Activated T-cell treated with anti-CD3 and anti-CD28 coated beads for 48 hours (primary cell): ENCODE measurements at places on chromosomes 13 and 19.

GRCh38 chr13:51440381-51440780 lies 12.5 kb downstream of the INTS6 start:
- no peak for DNase-seq

- no peak for DNase-seq
Measured at GRCh38 chr19:19480688-19481087, 34.7 kb downstream of the TSSK6 start.

GRCh38 chr13:69585656-69586055 lies 522.0 kb upstream of the ATXN8OS start:
- no peak for DNase-seq

- DNase-seq, result no peak
Measured at GRCh38 chr13:104382951-104383350, 1316.7 kb upstream of the SLC10A2 start.

DNA sequence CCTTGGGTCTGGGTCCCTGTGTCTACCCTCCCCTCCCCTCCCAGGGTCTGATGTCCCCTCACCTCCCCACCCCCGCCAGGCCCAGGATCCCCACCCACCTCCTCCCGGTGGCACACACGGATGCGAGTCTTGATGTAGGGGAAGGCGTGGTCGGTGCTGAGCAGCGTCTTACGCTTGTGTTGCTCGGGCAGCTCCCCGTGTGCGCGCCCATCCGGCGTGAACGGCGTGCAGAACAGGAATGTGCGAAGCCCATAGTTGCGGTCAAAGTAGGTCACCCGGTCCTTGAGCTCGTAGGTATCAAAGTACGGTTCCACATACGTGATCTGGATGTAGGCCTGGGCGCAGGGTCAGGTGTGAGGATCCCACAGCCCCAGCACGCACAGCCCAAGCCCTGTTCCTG lies 4.4 kb upstream of the KANK2 start:
- DNase-seq, result no peak

GRCh38 chr13:58592052-58592451 lies 960.5 kb downstream of the PCDH17 start:
- no peak for DNase-seq

GRCh38 chr13:40390401-40390916 lies 276.0 kb downstream of the FOXO1 start:
- DNase-seq, result no peak

DNA sequence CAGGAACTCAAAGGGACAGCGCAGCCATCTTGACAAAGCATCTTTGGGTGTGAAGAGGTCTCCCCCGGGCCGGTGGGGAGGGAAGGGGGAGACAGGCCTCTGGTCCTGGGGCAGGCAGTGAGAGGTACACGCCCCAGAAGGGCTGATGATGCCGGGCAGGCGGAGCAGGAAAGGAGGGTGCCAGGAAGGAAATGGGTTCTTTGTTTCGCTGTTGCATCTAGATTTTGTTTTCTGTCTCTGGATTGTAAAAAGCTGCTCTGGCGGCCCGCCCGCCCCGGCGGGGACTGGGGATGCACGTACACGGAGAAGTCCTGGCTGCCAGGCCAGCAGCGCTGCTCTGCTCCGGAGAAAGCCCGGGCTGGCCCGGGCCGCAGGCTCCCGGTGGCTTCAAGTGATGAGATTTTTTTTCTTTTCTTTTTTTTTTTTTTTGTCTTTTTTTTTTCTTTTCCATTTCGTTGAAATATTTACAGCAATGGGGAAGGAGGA lies 13.2 kb upstream of the ASF1B start:
- peak; percentile 25 for DNase-seq

DNA sequence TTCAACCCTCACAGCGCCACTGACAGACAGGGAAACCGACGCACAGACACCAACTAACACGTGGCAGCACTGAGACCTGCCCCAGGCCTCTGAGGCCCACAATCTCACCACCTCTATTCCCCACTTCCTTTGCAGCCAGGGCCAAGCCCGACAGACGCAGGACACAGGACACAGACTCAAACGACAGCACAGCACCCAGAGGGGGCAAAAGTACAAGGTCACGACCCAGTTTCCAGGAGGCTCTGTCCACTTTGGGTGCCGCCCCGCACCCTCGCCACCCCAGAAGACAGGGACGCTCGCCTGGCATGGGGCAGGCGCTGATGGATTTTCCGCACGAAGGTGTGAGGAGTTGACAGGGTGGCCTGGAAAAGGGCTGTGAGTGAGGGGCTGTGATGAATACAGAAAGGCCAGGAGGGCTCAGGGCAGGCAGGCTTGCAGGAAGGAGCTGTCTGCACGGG lies 48.8 kb downstream of the MLLT1 start:
- DNase-seq, result no peak

GRCh38 chr13:75492389-75492788 lies 10.4 kb upstream of the TBC1D4 start:
- DNase-seq, result no peak

DNA sequence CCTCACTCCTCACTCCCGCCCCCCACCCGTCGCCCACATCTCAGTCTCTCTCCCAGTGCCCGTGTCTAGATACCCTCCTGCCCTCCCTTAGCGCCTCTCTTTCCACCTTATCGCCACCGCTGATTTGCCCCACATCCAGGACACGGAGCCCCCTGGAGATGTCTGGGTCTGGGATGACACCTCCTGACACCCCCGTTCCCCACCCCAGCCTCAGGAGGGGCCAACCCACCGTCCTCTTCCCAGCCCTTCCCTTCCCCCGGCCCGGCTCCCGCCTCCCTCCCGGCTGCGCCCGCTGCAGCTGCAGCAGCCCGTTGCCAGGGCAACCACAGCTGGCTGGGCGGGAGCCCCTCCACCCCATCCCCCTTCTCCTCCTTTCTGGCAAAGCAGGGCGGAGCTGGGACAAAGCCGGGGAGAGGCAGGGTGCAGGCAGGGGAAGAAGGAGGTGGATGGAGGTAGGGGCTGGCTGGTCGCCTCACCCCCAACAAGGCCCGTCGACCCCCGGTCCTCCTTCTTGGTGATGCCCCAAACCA lies 13.5 kb downstream of the DPF1 start:
- no peak for DNase-seq

GRCh38 chr13:113545931-113546516 lies 38.5 kb upstream of the TFDP1 start:
- DNase-seq, result no peak

- DNase-seq, result no peak
Measured at GRCh38 chr13:110164706-110165105, 142.3 kb downstream of the COL4A1 start.

GRCh38 chr13:27379694-27380641 lies 44.5 kb upstream of the GTF3A start:
- DNase-seq, result peak; percentile 62

DNA sequence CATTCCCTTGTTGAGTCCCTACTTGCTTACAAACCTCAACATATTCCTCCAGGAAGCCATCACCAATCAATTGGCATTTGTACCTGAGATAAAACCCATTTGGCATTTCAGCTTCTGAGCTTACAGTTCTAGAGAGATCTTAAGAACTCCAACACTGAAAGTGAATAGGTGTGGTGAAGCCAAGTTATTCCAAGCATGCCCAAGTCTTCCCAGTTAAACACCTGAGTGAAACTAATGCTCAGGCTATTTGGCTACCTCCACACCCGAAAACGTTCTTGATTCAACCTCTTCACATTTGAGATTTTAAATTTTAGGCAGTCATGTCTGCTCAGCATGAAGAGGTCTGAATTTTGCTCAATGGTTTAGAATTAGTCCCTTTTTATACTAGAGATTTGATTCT lies 2.5 kb upstream of the SCEL start:
- DNase-seq, result no peak

DNA sequence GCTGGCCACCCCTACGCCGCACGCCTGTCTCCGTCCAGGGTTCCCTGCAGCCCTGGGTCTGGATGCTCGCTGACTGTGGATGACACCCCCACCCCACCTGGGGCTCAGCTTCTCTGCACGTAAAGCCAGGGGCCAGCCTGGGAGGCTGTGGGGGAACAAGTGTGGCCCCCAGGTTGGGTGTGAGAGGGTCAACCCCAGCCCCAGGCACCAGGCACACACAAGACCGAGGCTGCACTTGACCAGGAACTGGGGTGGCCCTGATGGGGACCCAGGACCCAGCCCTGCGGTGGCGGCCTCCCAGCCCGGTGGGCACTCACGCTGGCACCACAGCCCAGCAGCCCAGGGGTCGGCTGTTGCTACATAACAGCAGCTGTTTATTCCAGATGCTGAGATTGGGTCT lies 41.6 kb downstream of the GAS6 start:
- DNase-seq, result no peak

GRCh38 chr19:13842291-13843103 lies 34.4 kb upstream of the NANOS3 start:
- peak; percentile 68 for DNase-seq

DNA sequence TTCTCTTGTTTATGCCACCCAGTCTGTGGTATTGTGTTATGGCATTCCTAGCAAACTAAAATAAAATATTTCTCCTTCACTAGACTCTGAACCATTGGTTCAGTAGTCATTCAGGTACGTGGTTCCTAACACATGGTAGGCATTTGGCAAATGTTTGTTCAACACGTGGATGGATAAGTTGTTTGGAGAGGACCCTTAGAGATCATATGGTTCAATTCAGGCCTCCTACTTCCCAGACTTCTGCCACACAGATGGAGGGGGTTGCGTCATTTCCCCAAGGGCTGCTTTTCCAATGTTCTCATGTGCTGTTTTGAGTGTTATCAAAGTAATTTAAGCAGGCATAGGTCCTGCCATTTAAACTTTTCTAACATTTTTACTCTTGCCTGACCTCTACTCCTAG lies 6.7 kb downstream of the CXCL17 start:
- DNase-seq, result no peak

DNA sequence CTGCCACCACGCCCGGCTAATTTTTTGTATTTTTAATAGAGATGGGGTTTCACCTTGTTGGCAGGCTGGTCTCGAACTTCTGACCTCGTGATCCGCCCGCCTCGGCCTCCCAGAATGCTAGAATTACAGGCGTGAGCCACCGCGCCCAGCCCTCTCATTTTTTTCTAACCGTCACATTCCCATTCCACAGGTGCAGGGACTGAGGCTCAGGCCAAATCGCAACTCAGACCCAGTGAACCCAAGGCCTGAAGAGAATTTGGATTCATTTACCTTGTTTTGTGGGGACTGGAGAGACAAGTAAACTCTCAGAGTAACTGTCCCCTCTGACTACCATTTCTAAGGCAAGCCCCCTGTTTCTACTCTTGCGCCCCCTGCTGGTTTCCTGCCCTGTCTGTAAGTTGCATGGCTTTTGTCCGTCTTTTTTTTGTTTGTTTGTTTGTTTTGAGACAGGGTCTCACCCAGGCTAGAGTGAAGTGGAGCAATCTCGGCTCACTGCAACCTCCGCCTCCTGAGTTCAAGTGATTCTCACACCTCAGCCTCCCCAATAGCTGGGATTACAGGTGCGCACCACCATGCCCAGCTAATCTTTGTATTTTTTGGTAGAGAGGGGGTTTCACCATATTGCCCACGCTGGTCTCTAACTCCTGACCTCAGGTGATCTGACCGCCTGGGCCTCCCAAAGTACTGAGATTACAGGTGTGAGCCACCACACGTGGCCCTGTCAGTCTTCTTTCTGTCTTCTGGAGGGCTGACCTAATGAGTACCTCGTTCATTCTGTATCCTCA lies 2.3 kb upstream of the STRN4 start:
- DNase-seq, result peak; percentile 66

DNA sequence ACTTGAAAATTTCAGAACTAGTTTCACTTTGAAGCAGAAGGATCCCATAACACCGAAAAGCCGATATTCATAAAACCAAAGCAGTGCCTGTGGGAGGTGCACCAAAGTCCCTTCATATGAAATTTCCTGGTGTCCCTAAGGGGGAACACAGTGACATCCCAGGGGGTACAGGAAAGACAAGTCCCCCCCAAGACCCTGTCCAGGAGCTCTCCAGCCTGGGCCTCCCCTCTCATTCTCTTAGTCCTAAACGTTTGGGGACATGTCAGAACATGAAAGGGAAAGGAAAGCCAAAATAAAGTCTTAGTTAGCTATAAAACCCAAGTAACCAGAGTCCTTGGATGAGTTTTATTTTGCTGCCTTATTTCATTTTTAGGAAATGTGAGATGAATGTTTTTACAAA lies 56.6 kb downstream of the MRPL57 start:
- DNase-seq, result no peak

- no peak for DNase-seq
Measured at GRCh38 chr13:31663880-31664585, 75.3 kb upstream of the RXFP2 start.

DNA sequence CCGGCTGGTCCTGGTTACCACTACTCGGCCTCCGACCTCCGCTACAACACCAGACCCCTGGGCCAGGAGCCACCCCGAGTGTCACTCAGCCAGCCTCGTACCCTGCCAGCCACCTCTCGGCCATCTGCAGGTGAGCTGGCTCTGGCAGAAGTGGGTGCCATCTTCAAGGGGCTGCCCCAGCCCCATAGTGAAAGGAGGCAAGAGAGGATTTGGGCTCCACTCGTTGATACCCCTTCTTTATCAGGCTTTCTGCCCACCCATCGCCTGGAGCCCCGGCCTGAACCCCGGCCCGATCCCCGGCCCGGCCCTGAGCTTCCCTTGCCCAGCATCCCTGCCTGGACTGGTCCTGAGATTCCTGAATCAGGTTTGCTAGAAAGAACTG lies 7.1 kb downstream of the LTBP4 start:
- DNase-seq, result no peak

GRCh38 chr13:84684048-84684662 lies 801.9 kb upstream of the SLITRK1 start:
- DNase-seq, result no peak

DNA sequence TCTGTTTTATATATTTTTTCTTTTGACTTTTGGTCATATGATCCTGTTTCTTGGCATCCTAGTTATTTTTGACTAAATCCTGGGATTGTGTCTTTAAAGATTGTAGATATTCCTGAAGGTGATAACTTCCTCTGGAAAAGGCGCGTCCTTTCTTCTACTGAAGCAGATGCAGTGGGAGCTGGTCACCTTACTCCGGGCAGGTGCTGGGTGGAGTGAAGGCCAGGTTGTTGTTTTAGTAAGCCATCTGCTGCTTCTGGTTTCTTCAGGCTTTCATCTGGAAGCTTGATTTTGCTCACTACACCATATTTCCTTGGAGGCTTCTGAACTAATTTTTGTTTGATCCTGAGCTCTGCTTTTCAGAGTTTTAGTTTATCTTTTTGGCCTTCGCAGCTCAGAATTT lies 21.5 kb downstream of the URI1 start:
- no peak for DNase-seq
